Activated CD8-positive, alpha-beta memory T cell treated with anti-CD3 and anti-CD28 coated beads, Interleukin-2, amount 10 ng/mL, durations not matched to agents 7 days and 5 days (primary cell): ENCODE measurements at places on chromosomes 7 and 10.
A peak's percentile ranks its signal among the peaks of the same experiment; 100 is the strongest.

DNA sequence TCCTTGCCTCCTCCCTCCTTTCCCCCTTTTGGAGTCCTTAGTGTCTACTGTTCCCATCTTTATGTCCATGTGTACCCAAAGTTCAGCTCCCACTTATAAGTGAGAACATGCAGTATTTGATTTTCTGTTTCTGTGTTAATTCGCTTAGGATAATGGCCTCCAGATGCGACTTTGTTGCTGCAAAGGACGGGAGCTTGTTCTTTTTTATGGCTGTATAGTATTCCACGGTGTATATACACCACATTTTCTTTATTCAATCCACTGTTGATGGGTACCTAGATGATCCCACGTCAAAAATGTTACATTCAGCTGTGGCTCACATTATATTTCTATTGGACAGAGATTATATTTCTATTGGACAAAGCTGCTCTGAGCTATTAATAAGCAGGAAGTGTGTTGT, 24.4 kb upstream of the SEPHS1 start:
- DNase-seq: no peak

GRCh38 chr10:36183056-36183455, 541.0 kb upstream of the FZD8 start:
- DNase-seq: no peak

GRCh38 chr7:139246905-139247304, 15.9 kb downstream of the UBN2 start:
- no peak for DNase-seq

- DNase-seq: peak; percentile 56
Measured at GRCh38 chr7:101507791-101508252, 121.3 kb downstream of the MYL10 start.

- DNase-seq: no peak
Measured at GRCh38 chr7:37310327-37311080, 138.2 kb downstream of the ELMO1 start.

DNA sequence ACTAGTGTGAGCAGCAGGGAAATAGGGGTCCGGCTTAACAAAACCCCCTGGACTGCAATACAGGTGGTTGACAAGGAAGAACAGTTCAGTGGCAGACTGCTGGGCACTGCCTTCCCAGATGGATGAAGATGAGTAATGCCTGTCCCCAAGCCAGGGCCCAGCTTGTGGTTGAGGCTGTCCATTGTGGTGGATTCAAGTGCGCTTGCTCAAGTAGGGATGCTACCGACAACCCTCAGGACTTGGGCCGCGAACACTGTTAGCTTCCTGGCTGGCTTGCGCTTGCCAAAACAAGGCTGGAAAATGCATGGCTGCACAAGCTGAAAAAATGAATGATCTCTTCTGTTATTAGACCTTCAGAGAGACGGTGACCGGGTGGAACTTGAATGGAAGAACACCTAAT, 116.1 kb upstream of the ACBD5 start:
- DNase-seq: no peak

DNA sequence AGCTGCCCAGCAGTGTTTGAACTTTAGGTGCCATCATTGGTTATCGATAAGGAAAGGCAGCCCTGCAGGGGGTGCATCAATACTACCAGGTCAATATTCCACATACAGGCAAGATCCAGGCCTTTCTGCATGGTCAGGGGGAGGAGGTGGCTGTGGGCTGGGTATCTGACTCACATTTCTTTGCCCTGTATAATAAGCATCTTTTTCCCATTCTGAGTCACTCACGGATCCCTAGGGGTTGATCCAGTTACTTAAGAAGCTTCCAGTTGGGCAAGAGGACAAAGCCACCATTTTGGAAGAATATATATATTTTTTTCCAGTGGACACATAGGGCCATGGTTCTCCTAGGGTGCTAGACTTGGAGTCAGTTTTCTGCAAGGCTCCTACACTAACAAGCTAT, 114.2 kb upstream of the HABP2 start:
- no peak for DNase-seq

DNA sequence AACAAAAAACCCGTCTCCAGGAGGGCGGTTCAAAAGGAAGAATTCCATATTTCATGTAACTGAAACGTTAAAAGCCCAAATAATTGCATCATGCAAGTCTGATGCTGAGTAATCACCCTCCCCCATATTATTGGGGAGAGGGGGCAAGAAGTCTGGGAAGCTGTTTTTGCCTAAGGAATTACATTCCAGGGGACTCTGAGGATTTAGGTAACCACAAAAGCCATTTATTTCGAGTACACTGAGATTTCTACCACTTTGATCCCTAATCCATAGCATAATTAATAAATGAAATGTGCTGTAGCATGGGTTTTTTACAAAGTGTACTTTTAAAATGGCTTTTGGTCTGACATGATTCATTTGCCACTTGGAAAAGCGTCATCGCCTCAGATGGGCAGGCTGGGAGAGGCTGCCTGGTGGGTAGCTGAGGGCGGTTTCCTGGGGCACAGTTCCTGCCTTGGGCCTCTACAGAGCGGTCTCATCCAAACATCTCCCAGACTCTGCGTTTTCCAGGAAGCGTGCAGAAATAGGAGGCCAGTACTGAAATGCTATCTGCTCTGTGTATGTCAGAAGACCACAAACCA, 106.5 kb downstream of the TCF7L2 start:
- DNase-seq: no peak
